ENCODE measurements at places on chromosomes 1 and 21.
A peak's percentile ranks its signal among the peaks of the same experiment; 100 is the strongest.

GRCh38 chr1:184646824-184647223 is 107.8 kb downstream of the EDEM3 start:
- DNase-seq, result no peak

- DNase-seq, result no peak
Measured at GRCh38 chr1:7993593-7994479, 32.3 kb downstream of the ERRFI1 start.

DNA sequence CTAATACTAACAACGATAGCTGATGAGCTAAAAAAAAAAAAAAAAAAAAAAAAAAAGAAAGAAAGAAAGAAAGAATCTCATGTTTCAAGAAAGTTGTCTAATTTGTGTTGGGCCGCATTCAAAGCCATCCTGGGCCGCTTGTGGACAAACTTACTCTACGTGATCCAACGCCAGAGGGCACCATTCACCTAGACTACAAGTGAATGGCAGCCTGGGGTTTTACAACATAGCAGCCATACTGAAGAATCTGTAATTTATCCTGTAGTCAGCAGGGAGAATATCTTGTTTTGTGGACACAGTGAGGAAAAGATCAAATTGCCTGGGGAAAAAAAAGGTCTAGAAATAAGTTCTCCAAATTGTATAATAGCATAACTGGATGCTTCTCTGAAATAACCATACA is 47.0 kb downstream of the CYP2J2 start:
- no peak for DNase-seq

DNA sequence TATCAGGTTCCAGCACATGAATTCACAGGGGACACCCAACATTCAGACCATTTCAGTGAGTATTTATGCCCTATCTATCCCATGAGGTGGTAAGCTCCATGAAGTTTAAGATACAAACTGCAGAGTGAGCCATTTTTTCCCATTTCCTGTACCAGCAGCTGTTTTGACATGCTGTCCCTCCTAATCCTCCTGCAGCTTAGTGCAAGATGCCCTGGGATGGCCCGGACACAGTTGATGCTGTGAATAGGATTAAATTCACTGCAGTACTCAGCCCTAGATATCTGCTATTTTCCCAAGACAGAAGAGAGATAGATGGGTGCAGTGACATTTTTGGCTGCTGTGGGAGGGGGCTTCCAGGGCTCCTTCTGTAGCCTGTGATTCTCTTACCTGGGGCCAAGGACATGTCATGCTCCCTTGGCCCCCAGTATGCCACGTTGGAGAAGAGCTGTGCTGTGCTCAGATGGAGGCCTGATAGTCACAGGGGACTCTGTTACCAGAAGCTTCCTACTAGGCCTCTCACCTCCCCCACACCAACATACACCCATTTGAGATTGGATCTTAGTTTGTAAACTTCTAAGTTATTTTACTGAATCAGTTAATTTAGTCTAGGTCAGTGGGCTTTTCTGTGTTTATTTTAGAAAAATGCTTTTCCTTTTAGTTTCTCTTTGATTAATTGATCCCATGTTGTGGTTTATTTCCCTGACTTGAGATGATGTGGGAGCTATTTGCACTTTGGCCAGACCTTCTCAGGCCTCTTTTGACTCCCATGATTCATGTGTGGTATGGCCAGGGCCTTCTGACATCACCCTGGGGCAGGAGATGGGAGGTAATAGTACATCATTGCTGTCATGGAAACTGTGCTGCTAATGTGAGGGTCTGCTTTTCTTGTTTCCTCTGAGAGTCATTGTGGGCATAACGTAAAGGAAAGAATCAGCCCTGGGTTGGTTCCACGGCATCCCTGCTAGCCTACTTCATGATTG is 92.6 kb downstream of the ST3GAL3 start:
- DNase-seq, result no peak

GRCh38 chr1:8712413-8713231 is 104.8 kb downstream of the RERE start:
- no peak for DNase-seq

DNA sequence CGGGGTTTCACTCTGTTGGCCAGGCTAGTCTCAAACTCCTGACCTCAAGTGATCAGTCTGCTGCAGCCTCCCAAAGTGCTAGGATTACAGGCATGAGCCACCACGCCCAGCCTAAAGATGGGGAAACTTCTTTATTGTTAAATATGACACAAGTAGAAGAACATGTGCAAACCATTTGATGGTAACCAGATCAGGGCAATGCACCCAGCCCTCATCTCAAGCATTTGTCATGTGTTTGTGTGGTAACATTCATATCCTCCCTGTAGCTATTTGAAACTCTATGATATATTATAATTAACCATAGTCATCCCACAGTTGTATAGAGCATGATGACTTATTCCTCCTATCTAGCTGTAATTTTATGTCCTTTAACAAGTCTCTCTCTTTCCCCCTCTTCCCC is 119.5 kb upstream of the TMPRSS2 start:
- no peak for DNase-seq

- no peak for DNase-seq
Measured at GRCh38 chr21:44846485-44847260, 26.8 kb downstream of the PTTG1IP start.

DNA sequence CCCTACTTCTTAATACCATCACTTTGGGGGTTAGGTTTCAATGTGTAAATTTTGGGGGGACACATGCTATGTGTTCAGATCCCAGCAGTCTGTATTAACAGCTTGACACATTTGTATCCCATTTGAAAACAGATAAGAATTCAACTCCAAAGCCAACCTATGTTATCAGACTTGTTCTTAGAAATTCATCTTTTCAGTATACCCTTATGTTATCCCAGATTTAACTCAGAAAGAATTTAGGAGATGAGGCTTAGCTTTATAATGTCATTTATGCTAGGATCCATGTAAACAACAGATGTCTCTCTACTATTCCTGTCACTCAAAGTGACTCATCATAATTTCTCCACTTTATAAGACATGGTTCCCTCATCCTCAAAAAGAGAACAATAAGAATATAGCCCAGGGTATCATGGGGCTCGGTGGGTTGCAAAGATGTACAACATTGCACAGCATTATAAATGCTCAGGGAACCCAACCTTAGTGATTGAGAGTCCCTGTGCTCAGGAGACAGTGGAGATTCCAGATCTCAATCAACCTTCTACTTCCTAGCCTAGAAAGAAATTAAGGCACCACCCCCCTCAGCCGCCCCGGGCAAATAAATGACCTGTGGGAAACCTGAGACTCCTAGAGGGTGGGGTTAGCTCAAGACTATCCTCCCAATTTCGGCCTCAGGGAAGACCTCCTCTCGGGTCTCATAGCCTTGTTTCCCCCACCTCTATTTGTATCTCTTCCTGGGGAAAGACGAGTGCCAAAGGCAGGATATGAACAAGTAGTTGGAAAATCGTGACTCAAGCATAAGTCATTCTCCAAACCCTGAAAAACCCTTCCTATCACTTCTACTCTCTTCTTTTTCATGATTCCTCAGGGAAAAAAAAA is 265.1 kb upstream of the CAMK1G start:
- DNase-seq, result no peak

DNA sequence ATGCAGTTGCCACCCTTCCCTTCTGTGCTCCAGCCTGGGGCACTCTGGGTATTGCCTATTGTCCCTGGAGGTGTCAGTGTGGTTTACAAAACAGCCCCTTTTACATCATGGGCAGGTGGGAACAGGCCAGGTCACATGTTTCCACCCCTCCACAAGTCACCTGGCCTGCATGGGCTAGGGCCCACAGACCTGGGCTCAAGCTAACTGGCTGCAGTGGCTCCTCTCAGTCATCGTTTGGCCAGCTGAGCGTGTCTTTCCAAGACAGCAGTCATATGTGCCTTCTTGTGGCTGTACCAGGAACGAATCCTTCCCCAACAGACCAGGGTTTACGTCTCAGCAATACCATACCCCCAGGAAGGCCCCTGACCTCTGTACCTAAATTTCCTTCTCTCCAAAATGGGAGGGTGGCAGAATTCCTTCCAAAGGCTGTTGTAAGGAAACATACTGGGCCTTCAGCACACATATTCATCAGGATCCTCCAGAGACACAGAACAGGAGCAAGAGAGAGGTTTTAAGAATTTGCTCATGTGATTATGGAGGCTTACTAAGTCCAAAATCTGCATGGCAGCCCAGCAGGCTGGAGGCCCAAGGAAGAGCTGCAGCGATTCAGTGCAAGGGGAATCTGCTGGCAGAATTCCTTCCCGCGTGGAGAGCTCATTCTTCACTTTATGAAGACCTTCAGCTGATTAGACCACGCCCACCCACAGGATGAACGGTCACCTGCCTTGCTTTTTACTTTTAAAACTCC is 10.6 kb upstream of the TAS1R2 start:
- no peak for DNase-seq

- no peak for DNase-seq
Measured at GRCh38 chr1:156439036-156439776, 61.4 kb downstream of the MEF2D start.

GRCh38 chr1:150066838-150067183 is 765 bp upstream of the VPS45 start:
- no peak for DNase-seq

DNA sequence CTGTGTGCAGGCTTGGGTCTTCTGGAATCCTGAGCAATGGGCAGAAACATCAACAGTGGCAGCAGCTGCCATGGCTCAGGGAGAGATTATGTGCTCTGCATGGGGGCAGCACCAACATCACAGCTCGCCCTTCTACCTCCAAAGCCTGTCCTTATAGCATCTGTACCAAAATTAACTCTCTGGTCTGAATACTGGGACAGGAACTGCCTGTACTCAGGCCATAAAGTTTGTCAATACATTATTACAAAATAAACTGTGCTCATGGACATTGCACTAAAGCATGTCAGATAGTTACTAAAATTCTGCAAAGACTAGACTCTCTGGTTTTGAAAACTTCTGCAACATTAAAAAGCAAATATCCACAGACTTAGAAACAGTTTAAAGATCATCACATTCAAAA is 91.6 kb downstream of the ZC3H11B start:
- DNase-seq, result no peak

GRCh38 chr1:54754045-54754444 is 10.3 kb downstream of the PARS2 start:
- DNase-seq, result no peak

GRCh38 chr1:154957091-154957657 is 1.3 kb upstream of the PBXIP1 start:
- DNase-seq, result no peak

DNA sequence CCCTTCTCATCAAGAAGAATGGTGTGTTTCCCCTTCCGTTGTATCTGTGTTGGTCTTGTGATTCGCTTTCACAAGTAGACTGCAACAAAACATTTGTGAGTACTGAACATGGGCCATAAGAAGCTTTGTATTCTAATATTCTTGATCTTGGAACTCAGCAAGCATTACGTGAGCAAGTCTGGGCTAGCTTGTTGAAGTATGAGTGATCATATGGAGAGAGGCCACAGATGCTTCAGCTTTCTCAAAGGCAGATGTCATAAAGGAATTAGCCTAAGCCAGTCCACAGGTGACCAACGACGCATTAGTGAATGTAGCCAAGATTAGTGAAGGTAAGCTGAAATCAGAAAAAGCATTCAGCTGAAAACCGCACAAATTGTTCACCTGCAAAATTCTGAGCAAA is 609.6 kb upstream of the NEGR1 start:
- DNase-seq, result no peak

GRCh38 chr1:183885142-183885735 is 80.3 kb downstream of the RGL1 start:
- DNase-seq, result no peak

GRCh38 chr1:45299981-45300668 is 26.6 kb upstream of the HPDL start:
- DNase-seq, result peak; percentile 58

DNA sequence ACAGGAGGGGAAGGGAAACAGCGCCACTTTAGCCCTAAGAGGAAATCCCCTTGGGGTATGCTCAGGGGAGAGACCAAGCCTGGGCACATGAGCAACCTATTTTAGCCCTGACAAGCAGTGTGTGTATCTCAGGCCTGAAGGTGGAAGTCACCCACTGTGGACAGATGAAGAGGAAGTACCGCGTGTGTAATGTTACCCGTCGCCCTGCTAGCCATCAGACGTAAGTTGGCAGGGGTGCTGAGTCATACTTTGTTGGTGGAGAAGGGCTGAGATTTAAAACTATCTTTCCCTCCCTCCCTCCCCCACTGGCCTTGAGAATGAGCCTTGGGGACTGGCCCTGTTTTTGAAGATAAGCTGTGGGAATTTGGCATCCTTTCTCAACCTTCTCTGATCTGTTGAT is 11.2 kb downstream of the AGO1 start:
- no peak for DNase-seq

- no peak for DNase-seq
Measured at GRCh38 chr1:30335389-30335996, 387.9 kb downstream of the MATN1 start.

- no peak for DNase-seq
Measured at GRCh38 chr1:153306303-153307220, 6.2 kb downstream of the PGLYRP3 start.

GRCh38 chr21:31052489-31053142 is 14.3 kb upstream of the KRTAP19-8 start:
- no peak for DNase-seq

DNA sequence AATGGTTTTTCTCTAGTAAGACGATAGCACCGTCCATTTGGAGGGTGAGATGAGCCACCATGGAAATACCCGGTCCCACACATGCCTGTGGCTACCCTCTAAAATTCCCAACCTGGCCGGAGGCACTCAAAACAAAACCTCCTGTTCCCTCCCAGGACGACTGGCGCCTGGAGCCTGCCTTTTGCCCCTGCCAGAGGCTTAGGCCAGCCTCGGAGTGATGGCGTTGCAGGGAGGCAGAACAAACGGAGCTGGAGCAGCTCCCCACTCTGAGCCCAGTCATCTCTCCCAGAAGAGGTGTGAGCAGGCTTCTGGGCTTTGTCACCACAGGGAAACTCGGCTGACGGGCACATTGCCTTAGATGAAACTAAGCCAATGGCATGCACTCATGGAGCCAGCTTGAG is 213.7 kb upstream of the HOOK1 start:
- DNase-seq, result no peak

DNA sequence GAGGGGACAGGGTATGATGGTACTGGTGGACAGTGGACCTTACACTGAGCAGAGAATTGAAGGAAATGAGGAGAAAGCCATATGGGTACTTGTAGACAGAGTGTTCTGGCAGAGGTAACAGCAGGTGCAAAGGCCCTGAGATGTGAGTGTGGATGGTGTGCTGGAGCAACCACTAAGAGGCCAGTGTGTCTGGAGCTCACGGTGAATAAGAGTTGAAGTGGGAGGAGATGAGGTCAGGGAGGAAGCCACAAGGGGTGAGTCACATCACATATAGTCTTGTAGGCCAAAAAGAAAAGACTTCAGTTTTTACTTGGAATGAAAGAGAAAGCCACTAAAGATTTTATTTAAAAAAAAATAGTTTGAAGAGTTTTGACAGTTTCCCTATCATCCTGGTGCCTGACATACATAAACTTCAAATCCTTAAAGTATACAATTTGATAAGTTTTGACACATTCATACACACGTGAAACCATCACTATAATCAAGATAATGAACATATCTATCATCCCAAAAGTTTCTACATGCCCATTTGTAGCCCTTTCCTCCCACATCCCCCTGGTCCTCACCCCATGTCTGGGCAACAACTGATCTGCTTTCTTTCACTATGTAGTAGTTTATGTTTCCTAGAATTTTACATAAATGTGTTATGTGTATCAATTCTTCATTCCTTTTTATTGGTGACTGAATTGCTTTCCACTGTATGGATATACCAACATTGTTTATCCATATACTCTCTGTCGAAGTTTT is 148.4 kb downstream of the GPATCH2 start:
- no peak for DNase-seq

GRCh38 chr1:247077213-247077612 is 1.4 kb downstream of the ZNF670 start:
- no peak for DNase-seq
